ENCODE measurements at places on chromosomes 13 and 19.
A peak's percentile ranks its signal among the peaks of the same experiment; 100 is the strongest.

DNA sequence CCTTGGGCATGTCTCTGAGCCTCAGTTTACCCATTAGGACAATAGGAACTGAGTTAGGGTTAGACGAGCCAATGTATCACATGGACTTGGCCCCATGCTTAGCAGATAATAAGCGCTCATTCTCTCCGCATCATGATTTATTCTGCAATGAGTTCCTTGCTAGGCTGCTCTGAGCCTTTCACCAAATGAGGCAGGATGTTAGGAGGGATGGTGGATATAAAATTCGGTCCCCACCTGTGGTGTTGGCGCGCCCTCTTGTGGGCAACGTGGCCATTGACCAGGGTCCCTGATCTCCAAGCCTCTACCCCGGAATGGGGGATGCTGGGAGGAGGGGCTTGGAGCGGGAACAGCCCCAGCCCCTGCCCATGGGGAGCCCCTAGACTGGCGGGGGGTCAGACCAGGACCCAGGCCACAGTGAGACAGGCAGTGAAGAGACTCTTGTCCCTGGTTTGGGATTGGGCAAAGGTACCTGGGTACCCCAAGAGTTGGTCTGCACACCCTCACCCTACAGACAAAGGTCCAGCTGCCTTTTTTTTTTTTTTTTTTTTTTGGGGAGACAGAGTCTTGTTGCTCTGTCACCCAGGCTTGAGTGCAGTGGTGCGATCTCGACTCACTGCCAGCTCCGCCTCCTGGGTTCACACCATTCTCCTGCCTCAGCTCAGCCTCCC, 43.9 kb downstream of the CERS4 start:
- peak; percentile 86 for DNase-seq

- no peak for DNase-seq
Observed at GRCh38 chr13:57191667-57192066, 24.7 kb downstream of the PRR20E start.

- DNase-seq, result no peak
Observed at GRCh38 chr13:90014038-90014437, 1333.4 kb upstream of the MIR17HG start.

DNA sequence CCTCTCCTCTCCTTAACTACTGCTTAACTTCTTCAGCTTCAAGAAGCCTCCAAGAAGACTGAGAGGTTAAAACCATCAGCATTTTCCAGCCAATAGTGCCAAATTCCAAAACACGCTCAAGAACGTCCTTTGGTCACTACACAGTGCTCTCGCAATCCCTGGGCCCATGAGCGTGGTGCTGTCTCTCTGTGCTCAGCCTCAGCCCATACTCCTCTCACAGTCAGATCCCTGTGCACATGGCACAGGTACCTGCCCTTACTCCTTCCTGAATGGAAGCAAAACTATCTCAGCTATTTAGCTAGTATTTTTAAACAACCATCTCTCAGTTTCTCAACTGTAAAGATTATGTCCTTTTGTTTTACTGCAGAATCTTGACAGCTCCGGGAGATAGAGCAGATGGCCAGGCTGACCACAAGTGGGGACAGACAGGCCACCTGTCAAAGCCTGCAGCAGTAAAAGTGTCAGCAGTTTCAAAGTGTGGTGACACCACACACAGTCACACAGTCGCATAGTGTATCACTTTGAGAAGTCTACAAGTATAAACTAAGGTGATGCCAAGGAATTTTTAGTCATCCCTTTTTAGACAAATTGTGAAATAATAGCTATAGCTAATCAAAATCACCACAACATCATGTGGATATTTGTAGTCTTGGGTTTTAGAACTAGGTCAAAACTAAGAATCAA, 35.7 kb downstream of the DZIP1 start:
- DNase-seq, result no peak

- DNase-seq, result peak; percentile 49
Observed at GRCh38 chr13:44575741-44576350, at the start of gene TSC22D1. TSC22D1 (minus strand) TSS chr13:44576330; CDS start chr13:44576074, 256 bp downstream.

DNA sequence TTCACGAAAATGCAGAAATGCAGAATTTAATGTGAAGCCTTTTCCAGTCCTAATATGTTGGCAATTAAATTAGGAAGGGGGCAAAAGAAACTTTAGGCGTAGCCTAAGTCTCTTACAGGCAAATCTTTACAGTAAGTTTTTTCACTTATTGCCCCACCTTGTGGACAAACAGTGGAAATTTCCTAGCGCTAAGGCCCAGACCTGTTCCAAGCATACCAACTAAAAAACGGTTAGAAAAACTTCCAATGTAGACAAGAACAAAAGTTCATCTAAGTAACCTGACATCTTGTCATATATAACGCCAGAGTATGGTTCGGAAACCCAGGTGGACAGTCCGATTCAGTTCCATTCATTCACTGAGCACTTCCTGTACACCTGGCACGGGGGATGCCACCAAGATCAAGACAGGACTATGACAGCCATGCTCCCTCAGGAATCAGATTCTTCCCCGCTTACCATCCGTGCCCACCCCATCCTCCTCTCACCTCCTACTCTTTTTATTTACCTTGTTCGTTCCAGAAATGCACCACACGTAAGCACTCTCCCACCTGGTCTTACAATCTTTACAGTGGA, 4.9 kb downstream of the ZAR1L start:
- DNase-seq, result no peak
